ENCODE measurements at places on chromosomes 16 and 17.

- no peak for DNase-seq
These were observed 833.4 kb upstream of the GOT2 start for GRCh38 chr16:59567496-59567895.

- DNase-seq = no peak
These were observed 32.9 kb upstream of the CIBAR2 start for GRCh38 chr16:85145188-85145587.

- no peak for DNase-seq
These were observed 8.7 kb upstream of the SLC7A5 start for GRCh38 chr16:87877942-87878507.

DNA sequence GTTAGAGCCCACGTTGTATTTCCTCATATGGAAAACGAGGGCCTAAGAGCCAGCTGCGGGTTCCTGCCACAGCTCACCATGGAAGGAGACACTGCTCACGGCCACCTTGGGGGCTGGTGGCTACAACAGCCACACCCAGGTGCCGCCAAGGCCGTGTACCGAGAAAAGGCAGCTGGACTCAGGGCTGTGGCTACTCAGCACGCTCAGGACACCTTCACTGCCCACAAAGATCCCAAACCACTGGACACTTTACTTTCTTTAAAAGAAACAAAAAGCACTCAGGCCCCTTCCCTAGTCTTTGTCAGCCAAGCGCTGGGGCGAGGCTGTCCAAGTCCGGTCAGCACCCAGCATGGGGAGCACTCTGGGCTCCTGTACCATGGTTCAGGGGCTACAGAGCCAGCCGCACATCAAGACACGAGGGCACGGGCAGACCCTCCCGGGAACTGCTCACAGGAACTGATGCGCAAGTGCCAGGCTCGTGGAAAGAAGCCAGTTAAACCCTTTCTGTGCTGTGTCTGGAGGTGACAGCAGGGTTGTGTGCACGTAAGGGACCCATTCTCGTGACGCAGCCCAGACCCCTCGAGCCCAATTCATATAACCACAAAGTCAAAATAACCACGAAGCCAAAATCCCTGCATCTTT lies 18.5 kb downstream of the SLC16A3 start:
- DNase-seq = no peak

- no peak for DNase-seq
These were observed 6.2 kb upstream of the CCL18 start for GRCh38 chr17:36057911-36058310.

GRCh38 chr16:81005610-81006161 lies 999 bp downstream of the CMC2 start:
- DNase-seq = no peak

DNA sequence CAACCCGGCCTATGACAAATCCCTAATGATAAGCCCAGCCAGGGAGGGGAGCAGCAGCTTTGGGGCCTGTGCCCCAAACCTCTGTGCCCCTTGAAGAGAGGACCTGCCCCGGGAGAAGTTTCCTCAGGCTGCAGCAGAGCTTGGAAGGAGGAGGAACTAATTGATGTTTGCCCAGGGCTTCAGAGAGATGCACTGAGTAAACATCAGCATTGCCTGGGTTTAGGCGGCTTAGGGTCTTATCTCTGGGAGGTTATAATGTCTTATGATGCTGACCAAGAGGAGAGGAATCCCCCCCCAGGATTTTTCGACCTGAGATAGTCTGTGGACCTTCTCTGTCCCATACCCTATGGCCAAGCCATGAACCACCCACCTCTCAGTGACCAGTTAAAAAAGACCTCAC lies 148.7 kb upstream of the SDK2 start:
- no peak for DNase-seq

DNA sequence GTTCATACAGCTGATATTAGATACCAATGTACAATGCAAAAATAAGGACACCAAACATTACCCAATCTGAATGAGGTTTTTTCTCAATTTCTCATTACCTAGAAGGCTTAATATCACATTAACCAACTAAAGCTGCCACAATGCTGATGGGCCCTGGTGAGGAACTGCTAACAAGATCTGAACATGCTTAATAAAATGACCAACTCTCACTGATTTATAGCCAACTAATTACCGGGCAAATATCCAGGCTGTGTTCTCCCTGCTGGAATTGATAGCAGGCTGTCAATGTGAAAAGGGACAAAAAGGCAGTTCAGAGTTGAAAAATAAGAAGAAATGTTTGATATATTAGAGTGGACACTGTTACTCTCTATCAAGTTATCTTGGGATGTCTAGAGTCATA lies 124.6 kb downstream of the TOX3 start:
- DNase-seq = no peak

DNA sequence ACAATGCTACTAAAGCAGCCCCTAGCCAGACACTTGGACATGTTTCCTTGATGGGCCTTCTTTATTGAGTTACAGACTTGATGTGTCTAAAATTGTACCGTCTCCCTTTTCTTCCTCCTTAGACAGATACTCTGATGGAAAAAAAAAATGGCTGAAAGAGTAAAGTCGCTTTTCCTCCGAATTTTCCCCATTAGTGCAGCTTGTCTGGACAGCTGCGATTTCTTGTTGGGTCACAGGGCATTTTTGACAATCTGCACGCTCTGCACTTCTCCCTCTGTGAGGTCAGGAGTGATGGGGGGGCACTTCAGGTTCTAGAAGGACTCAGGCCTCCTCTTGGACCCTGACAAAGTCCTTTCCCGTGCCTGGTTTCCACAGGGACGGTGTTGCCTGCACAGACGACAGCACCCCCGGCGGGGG lies 968 bp upstream of the PRKAR1A start:
- no peak for DNase-seq

DNA sequence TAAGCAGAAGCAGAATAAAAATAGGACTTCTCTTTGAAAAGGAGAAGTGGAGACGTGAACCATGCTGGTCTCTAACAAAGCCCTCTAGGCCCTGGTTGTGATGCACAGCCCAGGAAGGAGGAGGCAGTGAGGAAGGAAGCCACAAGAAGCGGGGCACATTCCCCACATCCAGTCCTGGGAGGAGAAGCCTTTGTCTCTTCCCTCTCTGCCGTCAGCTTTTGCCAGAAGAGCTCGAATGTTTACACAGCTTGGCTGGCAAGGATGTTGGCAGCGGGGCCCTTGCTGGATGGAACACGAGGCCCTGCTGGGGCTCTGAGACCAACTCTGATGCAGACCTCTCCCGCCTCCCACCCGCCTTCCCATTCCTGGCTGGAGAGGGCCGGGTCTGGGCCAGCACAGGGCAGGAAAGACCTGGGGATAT lies 91.3 kb downstream of the MAF start:
- DNase-seq = no peak

DNA sequence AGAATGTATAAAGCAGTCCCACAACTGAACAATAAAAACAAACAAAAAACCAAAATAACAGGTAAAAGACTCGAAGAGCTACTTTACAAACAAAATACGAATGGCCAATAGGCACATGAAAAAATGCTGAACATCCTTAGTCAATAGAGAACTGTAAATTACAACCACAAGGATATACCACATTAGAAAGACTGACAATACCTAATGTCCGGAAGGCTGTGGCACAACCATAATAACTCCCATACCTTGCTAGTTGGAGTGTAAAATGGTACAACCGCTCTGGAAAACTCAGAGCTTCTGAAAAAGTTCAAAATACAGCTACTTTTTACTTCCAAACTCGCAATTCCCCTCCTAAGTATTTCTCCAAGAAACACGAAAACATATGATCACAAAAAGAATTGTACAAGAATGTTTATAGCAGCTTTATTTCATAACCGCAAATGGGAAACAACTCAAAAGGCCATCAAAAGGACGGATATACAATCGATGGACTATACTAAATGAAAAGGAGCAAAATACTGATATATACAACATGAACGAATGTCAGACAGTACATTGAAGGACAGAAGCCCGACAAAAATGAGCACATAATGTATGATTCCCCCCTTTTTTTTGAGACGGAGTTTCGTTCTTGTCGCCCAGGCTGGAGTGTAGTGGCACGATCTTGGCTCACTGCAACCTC lies 2.3 kb downstream of the TP53 start:
- no peak for DNase-seq

GRCh38 chr16:25035494-25036405 lies 20.6 kb upstream of the ARHGAP17 start:
- no peak for DNase-seq

- no peak for DNase-seq
These were observed 236.1 kb downstream of the GRIN2A start for GRCh38 chr16:9946022-9946720.

GRCh38 chr16:10114409-10114808 lies 67.8 kb downstream of the GRIN2A start:
- DNase-seq = no peak

GRCh38 chr17:51595826-51596398 lies 335.6 kb downstream of the UTP18 start:
- DNase-seq = no peak

DNA sequence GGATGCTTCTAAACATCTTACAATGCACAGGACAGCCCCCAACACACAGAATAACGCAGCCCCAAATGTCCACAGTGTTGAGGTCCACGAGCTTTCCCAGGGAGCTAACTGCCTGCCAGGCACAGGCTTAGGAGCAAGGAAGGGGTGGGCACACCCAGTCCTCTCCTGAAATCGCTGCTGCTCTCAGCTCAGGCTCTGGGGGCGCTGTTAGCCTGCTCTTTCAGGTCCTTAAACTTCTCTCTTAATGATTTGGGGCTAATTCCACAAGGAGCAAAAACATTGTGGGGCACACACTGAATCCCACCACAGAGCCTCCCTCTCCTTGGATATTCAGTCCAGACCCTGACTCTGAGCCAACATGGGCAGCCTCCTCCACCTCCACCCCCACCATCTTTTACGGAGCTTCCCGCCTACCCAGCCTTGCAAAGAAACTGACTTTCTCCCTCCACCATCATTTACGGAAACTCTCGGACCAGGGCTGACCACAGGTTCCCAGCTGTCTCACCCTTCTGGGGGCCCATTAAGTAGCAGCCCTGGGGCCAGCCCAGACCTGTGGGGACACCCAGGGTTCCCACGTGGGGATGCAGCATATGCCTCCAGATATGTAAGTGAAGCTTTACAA lies 1.1 kb downstream of the CD300H start:
- DNase-seq = no peak

DNA sequence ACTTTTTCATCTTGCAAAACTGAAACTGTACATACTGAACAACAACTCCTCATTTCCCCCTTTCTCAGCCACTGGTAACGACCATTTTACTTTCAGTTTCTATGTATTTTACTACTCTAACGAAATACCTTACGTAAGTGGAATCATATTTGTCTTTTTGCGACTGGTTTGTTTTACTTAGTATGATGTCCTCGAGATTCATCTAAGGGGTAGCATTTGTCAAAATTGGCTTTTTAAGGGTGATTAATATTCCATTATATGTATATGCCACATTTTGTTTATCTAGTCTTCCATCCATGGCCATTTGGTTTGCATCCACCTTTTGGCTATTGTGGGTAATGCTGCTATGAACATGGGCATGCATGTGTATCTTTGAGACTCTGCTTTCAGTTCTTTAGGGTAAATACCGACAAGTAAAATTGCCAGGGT lies 10.4 kb downstream of the KPNB1 start:
- no peak for DNase-seq

DNA sequence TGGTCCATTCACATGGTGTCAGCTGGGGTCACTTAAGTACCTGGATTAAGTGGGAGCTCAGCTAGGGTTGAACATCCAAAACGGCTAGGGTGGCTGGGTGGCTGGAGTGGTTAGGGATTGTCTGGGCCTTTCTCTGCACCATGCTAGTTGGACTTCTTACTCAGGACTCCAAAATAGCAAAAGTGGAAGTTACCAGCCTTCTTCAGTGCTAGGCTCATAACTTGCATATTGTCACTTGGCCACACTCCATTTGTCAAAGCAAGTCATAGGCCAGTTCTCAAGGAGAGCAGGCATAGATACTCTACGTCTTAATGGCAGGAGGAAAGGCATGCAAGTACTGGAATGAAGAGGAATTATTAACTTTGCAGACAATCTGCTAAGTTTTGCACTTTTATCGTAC lies 69.7 kb downstream of the ESRP2 start:
- no peak for DNase-seq

DNA sequence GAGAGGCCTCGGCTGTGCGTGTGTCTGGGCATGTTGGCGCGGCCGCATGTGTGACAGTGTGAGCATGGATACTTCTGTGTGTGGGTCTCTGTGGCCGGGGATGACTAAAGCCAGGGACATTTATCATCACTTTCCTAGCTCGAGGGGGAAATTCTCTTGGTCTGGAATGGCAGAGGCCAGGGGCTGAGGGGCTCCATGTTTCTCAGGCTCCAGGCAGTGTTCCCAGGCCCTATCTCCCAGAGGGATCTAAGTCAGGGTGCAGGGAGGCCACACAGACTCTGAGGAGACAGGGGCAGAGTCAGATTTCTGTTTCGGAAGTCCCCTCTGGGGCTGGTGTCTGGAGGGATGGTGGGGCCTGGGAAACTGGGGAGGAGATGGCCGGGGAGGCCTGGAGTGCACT lies 23.7 kb upstream of the SPNS2 start:
- DNase-seq = no peak

DNA sequence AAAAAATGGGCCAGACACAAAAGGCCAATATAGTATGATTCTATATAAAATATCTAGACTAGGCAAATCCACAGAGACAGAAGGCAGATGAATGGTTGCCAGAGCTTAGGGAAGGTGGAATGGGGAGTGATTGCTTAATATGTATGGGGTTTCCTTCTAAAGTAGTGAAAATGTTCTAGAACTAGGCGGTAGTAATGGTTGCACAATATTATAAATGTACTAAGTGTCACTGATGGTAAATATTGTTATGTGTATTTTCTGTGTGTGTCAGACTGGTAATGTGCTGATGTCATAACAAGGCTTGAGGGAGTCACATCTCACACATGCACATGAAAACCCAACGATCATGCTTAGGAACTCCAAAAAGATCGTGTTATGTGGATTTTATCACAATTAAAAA lies 106.9 kb upstream of the SIAH1 start:
- no peak for DNase-seq

- DNase-seq = no peak
These were observed 82.2 kb upstream of the ARL4D start for GRCh38 chr17:43316522-43317142.

DNA sequence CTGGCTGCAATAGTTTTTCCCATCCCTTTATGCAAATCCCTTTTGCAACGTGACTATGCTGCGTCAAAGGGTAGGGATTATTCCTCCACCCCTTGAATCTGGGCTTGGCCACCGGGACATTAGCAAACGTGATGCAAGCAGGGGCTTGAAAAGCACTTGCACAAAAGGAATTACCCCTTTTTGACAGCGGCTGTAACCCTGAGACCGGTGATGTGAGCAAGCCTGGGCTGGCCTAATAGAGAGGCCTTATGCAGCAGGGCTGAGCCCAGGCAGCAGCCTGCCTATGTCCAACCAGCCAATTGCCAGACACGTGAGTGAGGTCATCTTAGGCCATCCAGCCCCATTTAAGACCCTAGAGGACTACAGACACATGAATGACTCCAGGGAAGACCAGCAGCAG lies 30.4 kb upstream of the PAFAH1B1 start:
- no peak for DNase-seq

DNA sequence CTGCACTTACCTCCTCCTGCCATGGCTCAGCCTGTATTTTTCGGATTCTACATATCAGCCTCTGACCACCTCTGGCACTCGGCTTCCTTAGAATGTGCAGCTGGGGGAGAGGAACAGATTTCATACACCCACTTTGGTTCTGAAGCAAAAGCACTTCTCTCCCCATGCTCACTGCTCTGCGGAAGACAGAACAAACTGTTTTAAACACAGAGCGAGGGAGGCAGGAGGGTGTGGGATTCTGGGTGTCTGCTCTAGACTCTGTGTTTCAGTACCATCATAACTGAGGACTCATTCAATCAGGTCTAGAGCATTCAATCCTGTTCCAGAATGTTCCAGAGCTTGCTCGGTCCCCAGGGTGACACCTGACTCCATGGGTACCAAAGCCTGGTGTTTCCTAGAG lies 239.1 kb downstream of the GRIN2A start:
- DNase-seq = no peak

All from stimulated activated naive CD4-positive, alpha-beta T cell (primary cell).